Activated CD4-positive, CD25-positive, alpha-beta regulatory T cell treated with anti-CD3 and anti-CD28 coated beads, Interleukin-2, amount 50 U/mL, for 72 hours (primary cell): ENCODE measurements at places on chromosomes 6 and 20.

GRCh38 chr6:24444588-24444987 is 41.9 kb downstream of the MRS2 start:
- no peak for DNase-seq

DNA sequence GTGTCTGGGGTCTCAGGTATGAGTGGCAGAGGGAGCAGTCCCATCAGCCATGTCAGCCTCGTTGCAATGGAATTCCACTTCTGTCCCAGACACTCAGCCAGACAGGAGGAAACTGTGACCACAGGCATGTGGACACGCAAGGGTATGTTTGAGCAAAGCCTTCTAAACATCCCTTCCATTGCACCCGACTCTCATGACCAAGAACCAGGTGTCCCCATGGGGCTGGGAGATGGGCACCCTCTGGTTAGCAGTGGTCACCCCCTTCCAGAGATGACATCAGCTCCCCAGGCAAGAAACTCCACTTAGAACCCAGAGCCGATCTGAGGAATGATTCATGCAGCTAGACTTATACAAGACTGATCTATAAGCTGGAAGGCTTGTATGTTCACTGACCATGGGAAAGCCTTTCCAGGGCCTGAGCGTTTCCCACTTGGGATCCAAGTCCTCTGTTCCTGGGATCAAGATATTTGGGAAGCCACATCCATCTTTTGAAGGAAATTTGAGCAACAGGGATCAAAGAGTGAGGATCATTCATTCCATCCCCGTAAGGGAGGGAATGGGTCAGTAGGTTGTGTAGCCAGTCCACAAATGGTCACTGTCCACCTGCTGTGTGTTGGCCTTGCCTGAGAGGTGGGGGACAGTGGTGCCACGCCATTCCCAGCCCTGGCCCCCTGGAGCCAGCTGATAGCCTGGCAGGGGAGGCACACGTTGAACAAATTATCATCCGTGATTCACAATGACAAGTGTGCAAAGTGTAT is 3.9 kb upstream of the MRGBP start:
- no peak for DNase-seq

GRCh38 chr6:163588220-163588919 is 173.9 kb downstream of the QKI start:
- no peak for DNase-seq

- no peak for DNase-seq
These were observed 51.9 kb downstream of the GRM4 start for GRCh38 chr6:34093854-34094430.

- DNase-seq, result no peak
These were observed 5.9 kb upstream of the TCEA2 start for GRCh38 chr20:64056889-64057627.

DNA sequence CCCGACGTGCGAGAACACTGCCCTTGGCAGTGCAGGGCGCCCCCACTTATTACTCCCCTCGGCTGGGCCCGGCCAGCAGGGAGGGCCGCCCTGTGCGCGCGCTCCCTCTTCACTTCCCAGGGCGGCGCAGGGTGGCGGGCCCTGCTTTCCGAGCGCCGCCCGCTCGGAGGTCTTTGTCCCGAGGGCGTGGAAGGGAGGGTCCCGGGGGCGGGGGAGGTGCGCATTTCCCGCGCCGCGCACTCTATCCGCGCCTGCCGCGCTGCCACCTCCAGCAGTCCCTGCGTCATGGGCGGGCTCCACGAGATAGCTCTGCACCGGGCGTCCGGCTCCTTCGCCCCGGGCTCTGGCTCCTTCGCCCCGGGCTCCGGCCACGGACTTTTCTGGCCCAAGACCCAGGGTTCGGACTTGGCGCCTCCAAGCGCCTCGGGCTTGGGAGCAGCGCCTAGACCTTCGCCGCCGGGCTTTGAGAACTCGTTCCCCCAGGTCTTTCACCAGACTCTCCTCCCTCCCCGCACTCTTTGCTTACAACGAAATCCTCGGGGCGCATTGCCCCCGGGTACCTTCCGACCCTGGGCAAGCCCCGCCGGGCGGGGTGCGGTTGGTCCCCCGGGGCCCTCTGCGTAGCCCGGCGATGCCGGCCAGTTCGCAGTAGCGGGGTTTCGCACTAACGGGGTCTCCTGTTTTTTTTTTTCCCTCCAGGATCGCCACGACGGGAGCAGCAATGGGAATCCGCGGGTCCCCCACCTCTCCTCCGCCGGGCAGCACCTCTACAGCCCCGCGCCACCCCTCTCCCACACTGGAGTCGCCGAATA is 1.6 kb downstream of the TFAP2C start:
- no peak for DNase-seq

DNA sequence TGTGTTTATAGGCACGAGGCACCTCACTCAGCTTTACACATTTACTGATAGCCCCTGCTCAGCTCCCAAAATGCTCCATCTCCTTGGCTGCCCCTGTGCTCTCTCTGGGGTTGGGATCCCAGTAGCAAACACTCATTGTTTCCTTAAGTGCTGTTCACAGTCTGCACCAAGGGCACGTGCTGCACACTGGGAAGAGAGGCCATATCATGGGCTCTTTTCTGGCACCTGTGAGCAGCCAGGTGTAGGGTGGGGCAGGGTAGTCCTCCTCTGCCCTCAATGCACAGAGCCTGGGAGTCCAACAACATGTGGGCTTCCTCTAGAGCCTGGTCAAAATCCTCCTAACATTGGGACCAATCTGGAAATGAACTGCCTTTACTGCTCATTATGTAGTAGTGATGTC is 67.9 kb downstream of the BANF2 start:
- no peak for DNase-seq

- no peak for DNase-seq
These were observed 242.2 kb upstream of the RREB1 start for GRCh38 chr6:6865611-6866010.
